Lower lobe of right lung (tissue), 2 donors: ENCODE measurements at places on chromosomes 5 and 9. TPM values are rescaled to one million over a fixed set of nuclear protein-coding genes. Genes with fewer than 3 reads are reported as not detected.

The SLC6A3 gene
- total RNA-seq: 0.12 TPM

The AP3B1 gene
- 40.0 TPM for total RNA-seq

DNA sequence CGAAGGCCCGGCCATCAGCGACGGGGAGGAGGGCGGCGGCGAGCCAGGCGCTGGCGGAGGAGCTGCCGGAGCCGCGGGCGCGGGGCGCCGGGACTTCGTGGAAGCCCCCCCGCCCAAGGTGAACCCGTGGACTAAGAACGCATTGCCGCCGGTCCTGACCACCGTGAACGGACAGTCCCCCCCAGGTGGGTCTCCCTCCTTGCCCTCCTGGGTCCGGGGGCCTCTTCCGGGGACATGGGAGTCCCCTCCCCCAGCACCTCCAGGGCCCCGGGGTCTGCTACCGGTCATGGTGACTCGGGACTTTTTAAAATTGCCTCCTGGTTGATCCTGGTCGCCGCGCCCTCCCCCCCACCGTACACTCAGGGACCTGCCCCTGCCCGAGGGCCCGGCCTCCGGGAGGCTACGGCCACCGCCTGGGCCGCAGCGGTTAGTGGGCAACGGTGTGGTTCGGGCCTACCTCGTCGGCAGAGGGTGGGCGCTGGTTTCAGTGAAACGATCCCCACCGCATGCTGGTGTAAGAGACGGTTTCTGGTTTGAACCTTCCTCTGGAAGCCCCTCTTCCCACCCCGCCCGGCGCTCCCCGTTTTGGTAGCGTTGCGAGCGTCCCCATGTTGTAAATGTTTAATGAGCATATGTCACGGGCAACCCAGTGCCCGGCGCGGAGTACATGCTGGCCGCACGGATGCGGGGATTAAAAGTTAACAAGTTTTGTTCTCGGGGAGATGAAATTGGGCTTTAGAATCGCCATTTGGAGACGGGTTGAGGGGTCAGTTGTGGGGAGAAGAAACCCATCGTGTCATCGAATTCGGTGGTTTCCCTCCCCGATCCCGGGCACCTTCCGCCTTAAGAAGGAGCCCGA is 1.1 kb downstream of the LARP1 start:
- DNase-seq: peak; percentile 74

DNA sequence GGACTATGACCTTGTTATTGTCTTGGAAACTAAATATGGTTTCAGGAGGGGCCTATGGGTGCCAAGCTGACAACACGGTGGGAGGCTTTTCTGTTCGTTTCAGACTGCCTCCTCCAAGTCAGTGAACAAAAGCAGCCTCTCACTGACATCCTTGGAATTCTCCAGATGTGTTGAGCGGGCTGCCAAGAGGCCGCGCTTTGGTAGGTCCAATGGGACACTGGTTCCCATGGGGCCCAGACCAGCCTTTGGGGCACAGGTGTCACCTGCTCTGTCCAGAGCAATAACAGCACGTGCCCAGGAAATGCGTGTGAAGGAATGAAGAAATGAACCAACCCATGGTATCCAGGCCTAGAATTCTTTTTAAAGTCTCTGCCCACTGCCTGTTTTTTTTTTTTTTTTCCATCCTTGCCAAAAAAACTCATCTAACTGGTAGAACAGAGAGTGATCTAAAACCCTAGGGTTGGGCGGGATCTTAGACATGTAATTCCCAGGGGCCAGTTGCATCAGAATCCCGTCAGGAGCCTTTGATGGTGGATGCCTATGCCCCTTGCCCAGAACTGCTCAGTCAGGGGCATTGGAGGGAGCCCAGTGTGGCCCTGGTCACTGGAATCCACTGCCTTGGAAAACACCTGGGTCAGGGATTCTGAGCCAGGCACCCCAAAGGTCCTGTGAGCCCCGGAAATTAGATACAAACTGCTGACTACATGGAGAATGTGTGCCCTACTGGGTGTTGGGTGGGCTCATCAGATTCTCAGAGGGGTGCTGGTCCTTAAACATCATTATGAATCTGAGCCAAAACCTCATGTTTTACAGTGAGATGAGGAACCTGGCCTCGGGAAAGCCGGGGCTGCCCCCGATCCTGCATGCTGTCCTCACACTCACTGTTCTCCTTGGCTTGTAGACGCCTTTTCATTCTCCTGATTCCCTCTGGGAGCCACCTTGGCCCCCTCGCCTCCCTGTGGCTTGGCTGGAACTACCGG is 60.1 kb downstream of the GTF3C4 start:
- no peak for DNase-seq

- no peak for DNase-seq
Observed at GRCh38 chr5:153624451-153624765, 133.9 kb downstream of the GRIA1 start.

The KIF12 gene
- 4.8 TPM for total RNA-seq
